ENCODE measurements at places on chromosomes 7 and 10.

GRCh38 chr7:47093320-47094234 lies 488.3 kb downstream of the TNS3 start:
- no peak for DNase-seq

DNA sequence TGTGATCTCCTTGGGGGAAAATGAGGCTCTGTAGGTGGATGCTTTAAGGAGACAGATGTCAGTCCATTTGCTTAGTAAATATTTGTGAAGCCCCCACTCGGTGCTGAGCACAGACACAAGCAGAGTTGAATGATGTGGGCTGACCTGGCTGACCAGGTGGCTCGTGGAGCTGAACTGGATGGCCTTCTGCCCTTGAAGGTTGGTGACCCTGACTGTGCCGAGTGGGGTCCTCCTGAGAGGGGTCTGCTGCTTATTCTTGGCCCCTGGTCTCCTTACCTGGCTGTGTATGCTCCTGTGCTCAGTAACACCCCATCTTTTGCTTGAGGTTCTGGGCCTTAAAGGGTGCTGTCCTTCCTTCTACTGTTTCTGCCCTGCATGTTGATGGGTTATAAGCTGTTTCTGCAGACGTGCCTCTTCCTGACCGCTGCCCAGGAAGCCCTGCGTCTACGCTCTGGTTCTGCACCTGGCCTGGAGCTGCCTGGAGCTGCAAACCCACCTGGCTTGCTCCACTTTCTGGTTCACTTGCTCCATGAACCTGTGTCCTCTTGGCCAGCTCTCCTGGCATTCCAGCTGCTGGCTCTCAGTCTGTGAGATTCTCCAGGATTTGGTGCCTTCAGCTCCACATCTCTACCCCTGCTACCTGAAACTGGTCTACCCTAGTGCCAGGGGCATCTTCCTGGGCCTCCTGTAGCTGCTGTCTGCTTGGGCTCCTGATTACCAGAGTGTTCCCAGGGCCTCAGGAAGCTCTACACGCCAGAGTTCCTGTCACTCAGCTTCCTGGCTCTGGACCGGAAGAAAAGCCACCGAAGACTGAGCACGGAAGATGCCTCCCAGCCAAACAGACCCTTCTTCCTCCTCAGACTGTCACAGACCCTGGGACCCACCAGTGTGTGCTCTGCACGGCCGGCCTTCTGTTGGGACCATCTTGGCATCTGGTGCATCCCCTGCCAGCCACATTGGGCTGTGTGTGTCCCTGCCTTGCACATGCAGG lies 76.5 kb downstream of the ADCY1 start:
- no peak for DNase-seq

DNA sequence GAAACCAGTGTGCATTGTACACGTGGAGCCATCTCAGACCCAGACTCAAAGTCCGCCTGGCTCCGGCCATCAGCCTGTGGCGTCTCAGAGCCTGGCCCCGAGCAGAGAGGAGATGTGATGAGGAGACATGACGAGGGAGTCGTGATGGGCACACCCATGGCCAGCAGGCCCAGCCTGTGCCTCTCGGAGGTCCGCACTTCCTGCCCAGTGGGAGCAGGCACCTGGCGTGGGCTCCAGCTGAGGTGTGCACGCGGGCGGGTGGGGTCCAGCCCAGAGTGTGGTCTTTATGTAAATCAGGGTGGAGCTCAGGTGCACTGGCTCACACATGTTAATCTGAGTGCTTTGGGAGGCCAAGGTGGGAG lies 26.0 kb upstream of the GPR146 start:
- DNase-seq = no peak

DNA sequence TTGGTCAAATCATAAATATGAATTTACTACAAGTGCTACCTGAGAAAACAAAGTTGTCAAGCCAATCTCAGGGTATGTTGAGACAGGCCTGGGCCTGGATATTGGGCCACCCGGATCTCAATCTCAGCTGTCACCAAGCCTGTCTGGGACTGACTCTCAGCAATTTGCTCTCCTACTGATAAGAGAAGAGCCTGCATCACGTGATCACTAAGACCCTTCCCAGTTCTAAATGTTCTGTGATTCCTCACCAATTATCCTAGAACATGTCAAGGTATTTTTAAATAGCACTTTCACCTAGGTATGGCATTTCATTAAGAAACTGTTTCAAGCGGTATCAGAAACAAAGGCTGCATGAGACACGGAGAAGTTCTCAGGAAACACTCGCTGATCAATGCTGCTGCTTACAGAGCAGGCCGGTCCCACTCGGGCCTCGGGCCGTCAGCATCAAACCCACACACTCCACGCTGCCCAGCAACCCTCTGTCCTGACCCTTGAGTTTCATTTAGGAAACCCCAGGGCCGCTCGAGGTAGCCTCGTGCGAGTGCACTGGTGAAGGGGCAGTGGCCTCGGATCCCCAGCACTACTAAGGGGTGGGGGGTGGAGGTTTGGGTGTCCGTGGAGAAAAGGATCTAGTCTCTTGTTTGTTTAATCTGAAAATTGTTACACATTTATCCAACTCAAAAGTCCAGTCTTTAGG lies 4.1 kb downstream of the KLF6 start:
- no peak for DNase-seq

DNA sequence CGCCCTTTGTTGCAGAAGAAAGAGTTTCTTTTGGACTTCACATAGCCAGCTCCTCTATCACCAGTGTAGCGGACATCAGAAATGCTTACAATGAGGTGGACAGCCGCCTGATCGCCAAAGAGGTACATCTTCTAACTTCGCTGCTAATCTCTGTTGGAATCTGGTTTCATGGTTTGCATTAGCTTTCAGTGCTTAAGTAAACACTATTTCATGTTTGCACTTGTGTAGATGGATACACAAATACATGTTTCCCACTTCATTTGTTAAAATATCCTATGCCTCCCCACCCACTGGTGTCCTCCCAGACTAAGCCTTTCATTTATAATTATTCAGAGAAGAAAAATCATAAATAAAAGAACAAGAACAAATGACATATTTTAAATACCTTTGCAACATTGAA lies 103.9 kb downstream of the WDFY4 start:
- no peak for DNase-seq

DNA sequence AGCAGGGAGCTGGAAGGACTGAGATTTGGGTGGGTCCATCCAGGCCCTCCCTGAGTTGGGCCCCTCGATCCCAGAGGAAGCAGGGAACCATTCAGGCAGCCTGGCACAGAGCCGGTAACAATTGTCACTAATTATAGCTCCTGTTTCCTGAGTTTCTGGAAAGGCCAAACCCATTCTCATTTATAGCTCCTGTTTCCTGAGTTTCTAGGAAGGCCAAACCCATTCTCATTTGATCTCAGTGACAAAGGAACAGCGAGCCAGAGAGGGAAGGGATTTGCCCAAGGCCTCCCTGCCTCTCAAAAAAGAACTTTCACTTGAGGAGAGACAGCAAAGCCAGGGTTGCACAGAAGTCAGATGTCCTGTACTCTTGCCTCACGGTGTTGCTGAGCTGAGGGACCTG lies 521.9 kb downstream of the TYW1 start:
- no peak for DNase-seq

- no peak for DNase-seq
Observed at GRCh38 chr10:61139592-61139953, 195.6 kb upstream of the RHOBTB1 start.

DNA sequence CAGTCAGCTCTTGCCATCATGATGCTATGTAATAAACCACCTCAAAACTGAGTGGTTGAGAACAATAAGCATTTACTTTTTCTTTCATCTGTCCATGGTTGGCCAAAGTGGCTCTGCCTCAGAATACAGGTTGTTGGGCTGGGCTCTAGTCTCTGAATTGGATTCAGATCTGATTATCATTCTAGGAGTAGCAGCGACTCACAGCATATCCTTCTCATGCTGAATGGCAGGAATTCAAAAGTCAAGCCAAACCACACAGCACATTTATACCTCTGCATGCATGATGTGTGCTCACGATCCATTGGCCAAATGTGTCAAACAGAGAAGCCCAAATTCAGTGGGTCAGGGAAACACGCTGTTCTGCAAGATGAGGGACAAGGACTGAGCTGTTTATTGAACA lies 13.6 kb upstream of the GALNT11 start:
- no peak for DNase-seq

DNA sequence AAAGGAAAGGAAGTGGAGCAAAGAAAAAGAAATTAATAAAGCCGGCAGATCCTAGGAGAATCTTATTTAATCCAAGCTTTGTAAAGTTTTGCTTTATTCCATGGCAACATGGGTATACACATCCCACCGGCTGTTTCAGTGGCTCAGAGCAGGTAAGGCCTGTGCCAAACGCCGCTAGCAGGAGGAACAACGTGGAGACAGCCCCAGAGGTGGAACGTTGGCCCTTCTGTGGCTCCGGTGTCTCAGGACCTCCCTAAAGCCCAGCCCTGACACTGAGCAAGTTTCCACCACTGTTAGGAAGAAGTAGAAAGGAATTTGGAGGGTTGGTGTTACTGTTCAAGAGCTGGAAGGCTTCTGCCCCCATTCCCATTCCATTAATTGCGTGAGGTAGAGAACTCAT lies 52.0 kb downstream of the EGFR start:
- no peak for DNase-seq

DNA sequence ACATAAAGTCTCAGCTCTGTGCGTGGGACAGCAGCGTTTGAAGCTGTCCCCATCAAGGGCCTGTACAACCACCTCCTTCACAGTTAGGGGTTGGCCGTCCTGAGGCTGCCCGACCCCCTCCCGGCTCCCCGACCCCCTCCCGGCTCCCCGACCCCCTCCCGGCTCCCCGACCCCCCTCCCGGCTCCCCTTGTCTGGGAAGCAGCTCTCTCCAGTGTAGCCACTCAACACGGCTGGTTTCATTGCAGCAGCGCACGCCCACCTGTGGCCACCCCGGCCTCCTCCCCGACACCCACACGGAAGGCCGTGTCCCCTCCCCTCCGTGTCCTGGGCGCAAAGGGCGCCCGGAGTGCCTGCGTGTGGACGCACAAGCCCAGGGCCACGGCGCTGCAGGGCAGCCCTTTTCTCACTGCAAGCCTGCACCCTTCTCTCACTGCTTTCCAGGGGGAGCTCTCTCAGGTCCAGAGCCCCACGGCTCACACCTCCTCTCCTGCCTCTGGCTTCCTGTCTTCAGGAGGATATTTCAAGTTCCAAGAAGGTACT lies 20.9 kb upstream of the FAM20C start:
- no peak for DNase-seq

- no peak for DNase-seq
Observed at GRCh38 chr7:108268200-108268820, 138.1 kb upstream of the LAMB4 start.

- DNase-seq = no peak
Observed at GRCh38 chr10:120710076-120710475, 141.1 kb upstream of the WDR11 start.

Data from CD8-positive, alpha-beta memory T cell (primary cell).